Esophagus muscularis mucosa (tissue), 4 donors: ENCODE measurements at places on chromosomes 16 and 17.

DNA sequence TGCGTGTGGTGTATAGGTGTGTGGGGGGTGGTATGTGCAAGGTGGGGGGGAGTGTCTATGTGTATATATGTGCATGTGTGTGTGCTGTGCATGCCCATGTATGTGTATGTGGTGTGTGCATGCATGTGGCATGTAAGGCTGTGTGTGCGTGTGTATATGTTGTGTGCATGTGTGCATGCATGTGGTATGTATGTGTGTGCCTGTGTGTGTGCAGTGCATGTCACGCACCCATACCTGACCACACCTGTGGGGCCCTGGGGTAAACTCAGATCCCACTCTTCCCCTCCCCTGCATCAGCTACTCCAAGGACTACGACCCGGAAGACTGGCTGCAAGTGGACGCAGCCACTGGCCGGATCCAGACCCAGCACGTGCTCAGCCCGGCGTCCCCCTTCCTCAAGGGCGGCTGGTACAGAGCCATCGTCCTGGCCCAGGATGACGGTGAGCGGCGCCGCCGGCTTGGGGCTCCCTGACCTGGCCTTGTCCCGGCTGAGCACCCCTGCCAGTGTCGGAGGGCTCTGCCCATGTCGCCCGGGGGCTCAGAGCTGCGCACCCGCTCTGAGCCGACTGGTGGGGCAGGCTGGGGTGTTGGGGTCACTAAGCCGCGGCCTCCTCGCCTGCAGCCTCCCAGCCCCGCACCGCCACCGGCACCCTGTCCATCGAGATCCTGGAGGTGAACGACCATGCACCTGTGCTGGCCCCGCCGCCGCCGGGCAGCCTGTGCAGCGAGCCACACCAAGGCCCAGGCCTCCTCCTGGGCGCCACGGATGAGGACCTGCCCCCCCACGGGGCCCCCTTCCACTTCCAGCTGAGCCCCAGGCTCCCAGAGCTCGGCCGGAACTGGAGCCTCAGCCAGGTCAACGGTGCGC is 9.1 kb downstream of the SLC22A31 start:
- H3K4me1 ChIP-seq: peaks cover 24% of the 10 kb centered on the region
- H3K27me3 ChIP-seq: no peaks in the 10 kb centered on the region
- H3K4me3 ChIP-seq: peak overlapping the region; percentile 67
- no peak overlapping the region for H3K27ac ChIP-seq

- H3K4me3 ChIP-seq: no peak overlapping the region
- peaks cover 34% of the 10 kb centered on the region for H3K27me3 ChIP-seq
- no peak overlapping the region for H3K27ac ChIP-seq
- H3K4me1 ChIP-seq: no peaks in the 10 kb centered on the region
- H3K36me3 ChIP-seq: no peaks in the 10 kb centered on the region
These were observed 121.0 kb upstream of the NLRP1 start for GRCh38 chr17:5705081-5705875.

DNA sequence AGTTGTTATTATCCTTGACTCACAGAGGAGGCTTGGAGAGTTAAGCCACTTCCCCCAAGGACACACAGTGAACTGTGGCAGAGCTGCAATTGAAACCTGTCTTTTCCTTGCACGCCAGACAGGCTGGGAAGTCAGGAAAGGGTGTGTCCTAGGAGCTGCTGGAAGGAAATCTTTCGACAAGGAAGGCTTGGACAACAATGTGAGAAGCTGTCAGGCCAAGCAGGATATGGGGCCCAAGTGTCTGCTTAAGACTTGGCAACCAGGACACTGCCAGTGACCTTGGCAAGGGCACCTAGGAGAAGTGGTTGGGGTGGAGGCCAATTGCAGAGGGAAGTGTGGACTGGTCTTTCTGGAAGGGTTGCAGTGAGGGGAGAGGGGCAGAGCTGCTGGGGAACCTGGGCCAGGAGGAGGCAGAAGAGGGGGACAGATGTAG is 2.1 kb upstream of the CAMKK1 start:
- no peaks in the 10 kb centered on the region for H3K36me3 ChIP-seq
- no peak for DNase-seq
- H3K4me1 ChIP-seq: peaks cover 59% of the 10 kb centered on the region
- H3K27me3 ChIP-seq: no peaks in the 10 kb centered on the region
- peak overlapping the region; percentile 91 for H3K27ac ChIP-seq
- H3K4me3 ChIP-seq: no peak overlapping the region

GRCh38 chr17:5097101-5097834 is 14.4 kb downstream of the ZNF232 start:
- H3K4me3 ChIP-seq: peak overlapping the region; percentile 60
- H3K36me3 ChIP-seq: peaks cover 16% of the 10 kb centered on the region
- H3K27me3 ChIP-seq: no peaks in the 10 kb centered on the region
- peak overlapping the region; percentile 76 for H3K27ac ChIP-seq

DNA sequence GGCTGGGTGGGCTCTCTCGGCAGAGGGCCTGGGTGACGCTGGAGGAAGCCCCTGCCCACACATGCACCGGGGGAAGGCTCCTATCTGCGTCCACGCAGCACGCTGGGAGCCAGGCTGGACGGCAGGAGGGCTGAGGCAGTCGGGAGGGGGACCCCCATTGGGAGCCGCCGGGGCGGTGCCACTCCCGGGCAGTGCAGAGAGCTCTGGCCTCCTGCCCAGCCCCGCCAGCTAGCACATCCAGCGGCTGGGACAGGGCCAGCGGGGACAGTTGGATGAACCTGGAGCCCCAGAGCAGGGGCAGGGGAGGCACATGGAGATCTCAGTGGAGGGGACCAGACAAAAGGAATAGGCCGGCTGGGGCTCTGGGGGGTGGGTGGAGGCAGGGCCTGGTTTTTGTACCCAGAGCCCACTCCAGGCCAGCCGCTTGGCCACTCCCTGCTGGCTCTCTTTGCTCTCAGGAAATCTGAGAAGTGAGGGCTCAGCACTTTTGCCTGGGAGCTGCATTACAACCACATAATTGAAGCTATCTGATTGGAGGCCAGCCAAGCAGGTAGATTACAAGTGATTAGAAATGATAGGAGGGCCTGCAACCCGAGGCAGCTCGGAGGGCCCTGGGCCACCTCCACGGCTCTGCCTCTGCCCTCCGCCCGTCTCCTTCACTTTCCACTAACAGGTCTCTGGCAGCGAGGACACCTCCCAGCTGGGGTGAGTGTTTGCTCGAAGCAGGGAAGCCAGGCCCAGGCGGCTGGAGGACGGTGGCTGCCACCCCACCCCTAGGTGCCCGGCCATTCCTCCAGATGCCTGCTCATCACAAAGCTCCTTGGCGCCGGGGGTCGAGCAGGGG is 40.1 kb downstream of the ENGASE start:
- peaks cover 15% of the 10 kb centered on the region for H3K4me1 ChIP-seq
- H3K27ac ChIP-seq: no peak overlapping the region
- no peak for DNase-seq
- no peak overlapping the region for H3K4me3 ChIP-seq
- no peaks in the 10 kb centered on the region for H3K36me3 ChIP-seq
- H3K27me3 ChIP-seq: no peaks in the 10 kb centered on the region

DNA sequence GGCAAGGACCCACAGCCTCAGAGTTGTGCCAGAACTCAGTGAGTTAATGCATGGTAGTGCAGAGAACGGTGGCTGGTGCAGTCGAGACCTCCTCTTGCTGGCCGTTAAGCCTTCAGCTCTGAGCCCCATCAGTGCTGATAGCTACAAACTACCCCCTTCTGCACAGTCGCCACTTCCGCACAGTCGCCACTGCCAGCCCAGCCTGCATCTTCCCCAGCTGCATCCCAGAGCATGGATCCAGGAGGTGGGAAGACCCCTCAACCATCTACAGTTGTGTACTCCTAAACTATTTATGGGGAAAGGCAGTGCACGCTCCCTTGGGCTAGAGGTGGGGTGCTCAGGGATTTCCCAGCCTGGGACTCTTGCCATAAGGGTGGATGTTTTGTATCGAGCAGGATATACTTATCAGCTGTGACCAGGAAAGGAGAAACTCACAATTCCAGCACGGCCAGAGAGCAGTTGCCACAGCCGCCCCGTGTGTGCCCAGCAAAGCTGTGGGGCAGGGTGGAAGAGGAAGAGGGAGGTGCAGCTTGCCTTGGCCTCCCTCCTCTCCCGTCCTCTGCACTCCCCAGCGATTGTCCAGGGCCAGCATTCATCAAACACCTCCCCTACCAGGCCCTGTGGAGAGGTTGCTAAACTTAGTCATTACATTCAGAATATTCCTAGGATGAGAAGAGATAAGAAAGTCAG is 49.5 kb upstream of the CMIP start:
- peaks cover 16% of the 10 kb centered on the region for H3K36me3 ChIP-seq
- H3K4me3 ChIP-seq: no peak overlapping the region
- no peak overlapping the region for H3K27ac ChIP-seq
- DNase-seq: no peak
- H3K27me3 ChIP-seq: no peaks in the 10 kb centered on the region
- peaks cover 9% of the 10 kb centered on the region for H3K4me1 ChIP-seq

DNA sequence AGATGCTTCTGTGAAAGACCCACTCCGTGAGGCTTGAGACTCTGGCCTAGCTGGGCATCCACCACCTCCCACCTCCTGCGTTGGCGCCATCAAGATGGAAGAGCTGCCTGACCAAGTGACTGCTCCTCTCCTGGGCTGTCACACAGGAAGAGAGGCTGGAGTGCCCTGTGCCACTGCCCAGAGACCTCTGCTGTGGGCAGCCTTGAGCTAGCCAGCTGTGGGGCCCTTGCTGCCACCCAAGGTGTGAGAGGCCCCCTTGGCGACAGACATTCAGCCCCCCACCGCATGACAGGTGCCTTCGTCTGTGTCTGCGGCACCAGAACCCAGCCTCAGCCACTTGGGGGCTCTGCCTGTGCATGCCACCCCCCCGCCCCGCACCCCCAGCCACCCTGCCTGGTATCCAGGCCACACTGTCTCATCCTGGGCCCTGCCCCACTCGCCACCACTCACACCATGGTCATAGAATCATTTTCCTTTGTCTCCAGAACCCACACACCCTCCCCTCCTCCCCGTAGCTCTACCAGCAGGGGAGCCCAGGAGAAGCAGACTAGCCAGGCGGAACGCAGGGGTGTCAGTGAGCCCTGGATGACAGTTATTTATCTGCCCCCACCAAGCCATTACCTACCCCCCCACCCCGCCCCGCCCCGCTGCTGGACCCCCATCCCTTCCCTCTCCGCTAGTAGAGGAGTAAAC is 120.9 kb upstream of the LHX1 start:
- no peaks in the 10 kb centered on the region for H3K27me3 ChIP-seq
- H3K4me3 ChIP-seq: no peak overlapping the region
- no peak overlapping the region for H3K27ac ChIP-seq
- H3K36me3 ChIP-seq: no peaks in the 10 kb centered on the region

- no peaks in the 10 kb centered on the region for H3K4me1 ChIP-seq
- H3K4me3 ChIP-seq: no peak overlapping the region
- H3K27ac ChIP-seq: no peak overlapping the region
- DNase-seq: no peak
These were observed 35.2 kb upstream of the CBX4 start for GRCh38 chr17:79874329-79874981.

DNA sequence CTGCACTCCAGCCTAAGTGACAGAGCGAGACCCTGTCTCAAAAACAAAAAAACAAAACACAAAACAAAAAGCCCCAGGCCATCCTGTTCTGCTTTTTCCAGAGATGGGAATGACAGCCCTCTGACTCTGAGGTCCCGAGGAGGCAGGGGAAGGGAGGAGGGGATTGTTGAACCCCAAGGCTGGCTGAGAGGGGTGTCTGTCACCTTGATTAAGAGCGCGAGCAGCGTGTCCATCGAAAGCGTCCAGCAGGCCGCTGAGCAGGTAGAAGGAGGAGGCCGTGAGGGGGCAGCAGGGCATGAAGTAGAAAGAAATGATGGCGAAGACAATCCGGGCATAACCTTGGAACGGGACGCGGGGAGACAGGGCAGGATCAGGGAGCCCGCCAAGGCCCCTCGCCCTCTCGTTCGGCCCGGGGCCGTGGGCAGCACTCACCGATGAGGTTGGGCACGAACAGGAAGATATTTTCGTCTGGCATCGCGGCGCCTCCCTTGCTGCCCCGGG is 593 bp downstream of the CDIPT start:
- H3K27ac ChIP-seq: peak overlapping the region; percentile 94
- H3K27me3 ChIP-seq: no peaks in the 10 kb centered on the region
- peaks cover 29% of the 10 kb centered on the region for H3K4me1 ChIP-seq
- H3K4me3 ChIP-seq: peak overlapping the region; percentile 77
- no peak for DNase-seq
- H3K36me3 ChIP-seq: peaks cover 32% of the 10 kb centered on the region

- H3K4me3 ChIP-seq: no peak overlapping the region
- H3K36me3 ChIP-seq: no peaks in the 10 kb centered on the region
- no peaks in the 10 kb centered on the region for H3K4me1 ChIP-seq
- H3K27ac ChIP-seq: no peak overlapping the region
These were observed 887.3 kb downstream of the CDH8 start for GRCh38 chr16:61148930-61149329.

DNA sequence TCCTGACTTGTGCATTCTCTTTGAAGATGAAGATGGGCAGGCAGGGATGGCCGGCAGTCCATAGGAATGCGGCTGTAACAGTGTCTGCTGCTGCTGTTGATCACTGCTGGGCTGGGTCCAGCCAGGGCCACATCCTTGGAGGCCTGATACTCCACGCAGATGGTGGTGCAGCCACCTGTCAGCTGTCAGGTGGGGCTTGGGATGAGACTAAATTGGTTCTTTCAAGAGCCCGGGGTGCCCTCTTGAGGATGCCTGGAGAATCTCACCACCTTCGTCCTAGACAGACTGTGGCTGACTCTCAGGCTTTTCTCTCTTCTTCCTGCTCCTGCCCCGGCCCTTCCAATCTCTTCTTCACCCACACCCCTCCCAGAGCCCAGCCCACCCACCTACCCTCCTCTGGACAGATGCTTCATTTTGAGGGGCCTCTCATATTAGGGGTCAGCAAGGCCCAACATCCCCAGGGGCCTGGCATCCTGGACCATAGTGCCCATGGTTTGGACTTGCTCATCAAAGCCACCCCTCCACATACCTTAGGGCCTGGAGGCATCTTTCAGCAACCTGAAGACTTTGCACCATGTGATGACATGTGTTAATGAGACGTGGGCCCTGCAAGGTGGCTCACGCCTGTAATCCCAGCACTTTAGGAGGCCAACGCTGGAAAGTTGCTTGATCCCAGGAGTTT is 19.1 kb downstream of the OSBPL7 start:
- no peak for DNase-seq
- H3K27me3 ChIP-seq: no peaks in the 10 kb centered on the region
- H3K4me3 ChIP-seq: no peak overlapping the region
- H3K36me3 ChIP-seq: peaks cover 7% of the 10 kb centered on the region

DNA sequence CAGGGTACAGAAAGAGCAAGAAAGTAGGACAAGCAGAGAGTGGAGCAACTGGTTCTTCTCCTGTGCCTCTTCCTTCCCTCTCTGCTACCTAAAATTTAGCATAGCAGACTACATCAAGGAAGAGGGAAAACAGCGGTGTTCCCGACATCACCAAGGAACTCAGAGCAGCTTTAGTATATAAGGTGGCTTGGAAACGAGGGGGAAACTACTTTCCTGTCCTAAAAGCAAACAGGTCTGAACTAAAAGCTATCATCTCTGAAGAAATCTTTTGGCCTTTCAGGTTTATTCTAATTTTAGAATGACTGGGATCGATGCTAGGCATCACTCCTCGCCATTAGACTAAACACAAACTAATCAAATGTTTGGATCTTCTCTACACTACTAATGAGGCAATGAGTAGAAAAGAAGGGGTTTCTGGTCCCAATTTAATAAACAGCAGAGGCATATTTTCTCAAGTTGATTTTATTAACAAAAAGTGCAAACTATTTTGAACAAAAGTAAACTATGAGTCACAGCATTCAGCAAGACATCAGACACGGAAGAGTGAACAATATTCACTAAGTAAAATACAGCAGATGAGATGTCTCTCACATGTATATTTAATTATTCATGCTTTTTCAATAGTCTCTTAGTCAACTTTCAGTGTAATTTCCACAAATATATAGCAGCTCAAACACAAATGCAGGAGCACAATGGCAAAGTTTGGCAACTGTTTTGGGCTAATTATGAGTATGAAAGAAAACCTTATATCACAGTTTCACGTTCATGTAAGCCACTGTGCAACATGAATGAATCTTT is 108.7 kb downstream of the TRIM37 start:
- no peak for DNase-seq
- no peaks in the 10 kb centered on the region for H3K4me1 ChIP-seq
- no peak overlapping the region for H3K27ac ChIP-seq
- H3K36me3 ChIP-seq: peaks cover 63% of the 10 kb centered on the region
- H3K4me3 ChIP-seq: no peak overlapping the region
- no peaks in the 10 kb centered on the region for H3K27me3 ChIP-seq
